ENCODE measurements at places on chromosomes 1 and 21.

DNA sequence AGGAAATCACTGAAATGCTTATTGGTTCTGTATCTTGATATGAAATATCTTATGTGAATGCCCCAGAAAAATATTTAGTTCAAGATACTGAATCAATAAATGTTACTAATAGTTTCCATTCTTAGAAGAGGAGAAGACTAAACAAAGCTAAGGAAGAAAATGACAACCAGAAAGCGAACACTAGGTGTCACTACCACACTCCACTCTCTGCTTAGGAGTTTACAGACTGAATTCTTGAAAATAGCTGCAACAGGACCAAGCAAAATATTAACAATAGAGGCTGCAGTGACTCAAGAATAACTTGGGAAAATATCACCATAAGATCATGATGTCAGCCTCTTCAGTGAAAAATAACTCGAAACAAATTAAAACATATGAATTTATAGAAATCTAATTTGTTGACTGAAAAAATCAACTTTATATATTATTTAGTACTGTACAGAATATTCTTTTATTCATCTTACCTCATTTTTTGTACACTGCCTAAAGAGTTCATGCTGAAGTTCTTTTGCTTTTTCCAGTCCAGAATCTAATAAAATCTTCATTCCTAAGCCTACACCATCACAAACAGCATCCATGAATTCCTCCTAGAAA, 61.6 kb downstream of the KIF14 start:
- DNase-seq: peak; percentile 61

DNA sequence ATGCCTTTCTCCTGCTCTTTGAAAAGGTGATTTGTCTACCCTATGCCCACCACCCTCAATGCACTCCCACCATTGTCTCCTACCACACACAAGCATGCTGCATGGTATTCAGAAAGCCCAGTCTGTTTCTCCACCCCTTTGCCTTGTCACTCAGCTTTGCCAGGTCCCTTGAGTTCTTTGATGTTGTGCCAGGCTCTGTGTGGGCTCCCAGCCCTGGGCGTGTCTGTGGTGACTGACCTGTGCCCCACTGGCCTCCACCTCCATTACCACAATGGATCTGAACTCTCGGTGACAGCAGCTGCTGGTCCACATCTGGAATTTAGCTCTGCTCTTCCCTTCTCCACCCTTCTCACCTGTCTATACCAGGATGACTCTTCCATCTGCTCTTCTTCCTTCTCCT, 34.9 kb downstream of the ATP2B4 start:
- no peak for DNase-seq

DNA sequence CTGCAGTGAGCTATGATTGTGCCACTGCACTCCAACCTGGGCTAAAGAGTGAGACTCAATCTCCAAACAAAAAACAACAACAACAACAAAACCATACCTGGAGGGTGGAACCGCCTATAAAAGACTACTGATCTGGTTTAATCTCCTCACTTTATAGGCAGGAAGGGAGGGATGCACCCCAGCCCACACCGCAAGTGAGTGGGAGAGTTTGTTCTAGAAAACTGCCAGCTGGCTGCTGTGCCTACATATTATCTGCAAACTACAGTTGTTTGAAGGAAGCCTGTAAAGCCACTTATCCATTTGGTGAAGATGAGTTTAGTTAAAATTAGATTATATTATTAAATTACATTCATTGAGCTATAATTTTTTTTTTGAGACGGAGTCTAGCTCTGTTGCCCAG, 9.1 kb upstream of the SRSF10 start:
- DNase-seq: no peak

- DNase-seq: no peak
These were observed 842.0 kb upstream of the ADAMTS5 start for GRCh38 chr21:27808923-27809322.

GRCh38 chr1:76613886-76614285, 253.4 kb upstream of the ST6GALNAC5 start:
- no peak for DNase-seq

GRCh38 chr1:8142955-8143629, 117.0 kb upstream of the ERRFI1 start:
- DNase-seq: no peak

DNA sequence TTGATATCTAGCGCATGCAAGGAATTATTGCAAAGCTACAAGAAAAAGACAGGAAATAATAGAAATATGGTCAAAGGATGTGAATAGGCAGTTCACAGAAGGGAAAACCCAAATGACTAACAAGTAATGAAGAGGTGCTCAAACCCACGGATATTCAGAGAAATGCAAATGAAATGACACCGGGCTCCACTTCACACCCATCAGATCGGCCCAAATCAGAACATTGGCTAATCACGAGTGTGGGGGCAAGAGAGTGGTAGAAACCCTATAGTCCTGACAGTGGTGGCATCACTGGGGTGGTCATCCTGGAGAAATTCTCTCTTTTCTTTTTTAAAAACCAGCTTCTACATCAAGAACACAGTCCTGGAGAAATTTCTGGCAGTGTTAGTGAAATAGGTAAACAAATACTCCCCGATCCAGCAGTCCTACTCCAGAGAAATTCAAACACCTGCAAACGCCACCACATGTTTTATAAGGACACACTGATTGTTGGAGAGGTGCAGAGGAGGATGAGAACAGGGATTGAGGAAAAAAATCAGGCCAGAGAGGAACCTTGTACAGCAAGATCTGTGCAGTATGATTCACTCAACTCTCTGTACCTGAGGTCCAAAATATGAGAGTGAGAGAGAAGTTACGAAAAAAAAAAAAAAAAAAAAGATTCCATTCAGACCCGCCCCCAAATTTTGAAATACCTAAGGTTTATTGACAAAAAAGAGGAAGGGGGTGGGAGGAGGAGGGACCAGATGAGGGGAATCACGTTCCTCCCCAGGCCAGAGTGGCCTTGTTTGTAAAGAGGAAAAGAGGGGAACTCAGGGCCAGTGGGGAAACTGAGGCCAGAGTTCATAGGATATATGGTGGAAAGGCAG, 9.2 kb upstream of the TNFRSF1B start:
- DNase-seq: no peak

GRCh38 chr1:28864695-28865094, 49.7 kb upstream of the EPB41 start:
- no peak for DNase-seq

DNA sequence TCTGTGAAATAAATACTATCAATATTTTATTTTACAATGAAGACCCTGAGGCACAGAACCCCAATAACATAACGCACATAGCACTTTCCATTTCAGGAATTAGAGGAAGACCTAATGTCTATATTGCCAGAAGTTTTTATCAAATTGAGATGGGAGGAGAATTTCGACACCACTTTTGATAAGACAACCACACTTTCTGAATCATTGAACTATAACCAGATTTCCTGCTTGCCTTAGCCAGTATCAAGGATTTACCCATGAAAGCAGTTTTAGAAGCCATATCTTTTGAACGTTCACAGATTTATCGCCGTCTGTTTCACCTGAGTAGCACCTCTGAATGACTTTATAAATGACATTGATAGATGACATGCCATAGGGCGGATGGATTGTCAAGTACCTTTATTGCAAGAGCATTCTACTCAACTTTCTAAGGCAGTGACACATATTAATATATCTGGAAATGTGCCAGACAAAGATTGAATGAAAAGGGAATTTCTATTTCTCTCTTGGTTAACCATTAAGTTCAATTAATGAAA, 768.4 kb downstream of the LTN1 start:
- DNase-seq: no peak

GRCh38 chr1:14777516-14778506, 179.3 kb downstream of the KAZN start:
- DNase-seq: no peak

GRCh38 chr21:31012133-31013089, 25.9 kb downstream of the KRTAP19-8 start:
- DNase-seq: no peak

DNA sequence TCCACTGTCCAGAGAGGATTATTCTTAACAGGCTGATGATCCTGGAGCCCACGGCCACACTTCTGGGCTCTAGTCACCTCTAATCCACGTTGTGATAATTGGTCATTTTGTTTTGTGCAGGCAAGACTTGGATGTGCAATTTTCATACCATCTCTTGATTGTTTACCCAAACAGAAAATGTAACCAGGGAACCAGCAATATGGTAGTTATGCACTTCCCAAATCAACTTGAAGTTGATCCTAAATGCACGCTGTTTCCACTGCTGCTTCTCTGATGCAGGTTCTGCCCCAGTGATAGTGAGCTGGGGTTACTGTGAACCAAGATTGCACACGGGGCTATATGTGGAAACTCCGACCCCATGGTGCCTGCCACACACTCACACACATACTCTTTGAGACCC, 14.7 kb upstream of the KCNJ15 start:
- DNase-seq: no peak

DNA sequence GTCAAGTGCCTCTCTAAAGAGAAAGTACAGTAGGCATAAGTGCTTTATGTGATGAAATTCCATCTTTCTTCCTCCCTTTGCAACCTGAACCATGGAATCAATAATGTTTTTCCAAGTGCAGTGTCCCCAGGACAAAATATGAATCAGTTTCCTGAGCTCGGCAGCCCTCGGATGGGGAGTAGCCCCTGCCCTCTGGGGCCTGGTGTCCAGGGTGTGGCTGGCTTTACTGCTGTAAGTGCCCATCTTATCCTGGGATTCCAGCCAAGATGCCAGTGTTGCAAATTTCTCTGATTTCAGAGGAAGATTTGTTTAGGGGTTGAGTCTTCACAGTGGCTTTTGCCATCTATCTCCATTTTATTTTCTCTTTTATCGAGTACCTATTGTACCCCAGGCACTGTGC, 40.5 kb upstream of the SRP9 start:
- no peak for DNase-seq

DNA sequence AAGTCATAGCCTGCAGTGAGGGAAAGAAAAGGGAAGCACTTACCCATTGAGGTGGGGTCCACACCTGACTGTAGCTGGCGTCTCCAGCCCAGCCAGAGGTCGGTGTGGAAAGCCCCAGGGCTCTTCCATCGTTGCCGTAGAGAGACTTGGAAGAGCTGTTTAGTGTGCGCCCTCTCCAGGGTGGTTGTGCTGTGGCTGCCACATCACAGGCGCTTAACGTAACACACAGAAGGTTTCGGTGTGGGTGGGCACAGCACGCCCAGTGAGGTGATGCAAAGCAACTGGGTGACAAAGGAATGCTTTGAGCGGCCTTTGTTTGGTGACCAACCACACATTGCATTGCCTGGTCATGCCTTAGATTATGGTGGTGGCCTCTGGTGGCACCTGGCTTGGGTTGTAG, 36.8 kb upstream of the KIF1B start:
- no peak for DNase-seq

DNA sequence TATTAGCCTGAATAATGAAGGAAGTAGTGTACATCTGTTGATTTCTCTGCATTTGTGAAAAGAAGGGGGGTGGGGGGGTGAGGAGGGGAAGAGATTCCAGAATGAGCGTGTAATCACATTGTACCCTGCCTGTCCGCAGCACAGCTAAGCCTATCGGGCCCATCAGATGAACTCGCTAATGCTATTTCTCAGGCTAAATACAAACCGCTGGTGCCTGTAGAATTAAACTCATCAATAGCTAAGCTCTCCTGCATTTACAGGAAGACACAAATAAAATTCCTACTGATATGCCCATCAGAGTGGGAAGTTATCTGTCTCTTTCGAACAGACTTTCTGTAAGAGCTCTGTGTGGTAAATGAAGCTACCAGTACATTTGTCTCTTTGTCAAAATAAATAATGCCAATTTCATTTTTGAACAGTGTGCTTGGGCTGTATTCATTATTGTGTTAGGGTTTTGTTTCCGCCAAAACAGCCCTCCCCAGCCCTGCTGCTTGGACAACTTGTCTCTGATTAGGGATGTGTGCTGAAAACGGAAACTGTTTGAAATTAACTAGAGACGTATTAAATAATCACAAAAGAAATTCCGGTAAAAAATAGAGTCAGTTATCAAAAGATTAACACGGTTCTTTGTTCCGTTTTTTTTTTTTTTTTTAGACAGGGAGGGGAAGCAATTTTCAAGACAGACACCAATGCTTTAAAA, 305.4 kb downstream of the TTLL7 start:
- DNase-seq: no peak

DNA sequence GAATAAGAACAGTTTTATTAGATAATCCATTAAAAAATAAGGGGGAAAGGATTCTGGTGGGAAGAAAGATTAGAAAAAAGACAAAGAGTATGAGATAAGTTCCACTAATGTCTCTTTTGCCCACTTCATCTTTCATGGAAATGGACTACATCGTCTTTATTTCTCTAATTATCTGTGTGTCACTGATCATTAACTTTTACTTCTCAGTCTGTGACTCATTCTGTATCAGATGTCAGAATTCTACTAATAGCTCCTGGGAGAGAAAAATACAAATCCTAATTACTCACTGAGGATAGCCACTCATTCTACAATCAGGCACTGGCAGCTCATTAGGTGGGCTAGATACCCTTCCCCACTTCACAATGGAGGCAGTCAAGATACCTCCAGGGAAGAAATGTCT, 41.7 kb downstream of the ILDR2 start:
- DNase-seq: no peak

DNA sequence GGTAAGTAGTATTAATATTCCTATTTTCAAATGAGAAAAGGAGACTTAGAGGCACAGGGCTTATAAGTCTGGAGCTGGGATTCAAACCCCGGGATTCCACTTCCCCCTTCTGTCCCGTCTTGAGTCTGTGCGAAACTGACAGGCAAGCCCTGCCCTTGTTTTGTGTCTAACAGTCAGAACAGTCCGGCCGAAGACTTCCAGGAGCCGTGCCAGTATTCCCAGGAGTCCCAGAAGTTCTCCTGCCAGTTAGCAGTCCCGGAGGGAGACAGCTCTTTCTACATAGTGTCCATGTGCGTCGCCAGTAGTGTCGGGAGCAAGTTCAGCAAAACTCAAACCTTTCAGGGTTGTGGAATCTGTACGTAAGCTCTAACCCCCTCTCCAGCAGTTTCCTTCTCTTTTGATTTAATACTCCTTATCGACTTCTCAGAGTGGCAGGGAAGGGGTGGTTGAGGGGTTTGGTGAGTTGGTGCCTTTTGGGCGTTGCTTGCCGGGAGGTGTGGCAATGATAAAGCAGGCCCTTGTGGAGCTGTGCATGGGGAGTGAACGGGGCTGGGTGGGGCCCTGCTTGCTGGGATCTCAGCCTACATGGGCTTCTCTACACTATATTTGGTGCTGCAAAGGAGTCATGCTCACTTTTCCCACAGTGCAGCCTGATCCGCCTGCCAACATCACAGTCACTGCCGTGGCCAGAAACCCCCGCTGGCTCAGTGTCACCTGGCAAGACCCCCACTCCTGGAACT, 29.4 kb downstream of the IL6R start:
- no peak for DNase-seq

DNA sequence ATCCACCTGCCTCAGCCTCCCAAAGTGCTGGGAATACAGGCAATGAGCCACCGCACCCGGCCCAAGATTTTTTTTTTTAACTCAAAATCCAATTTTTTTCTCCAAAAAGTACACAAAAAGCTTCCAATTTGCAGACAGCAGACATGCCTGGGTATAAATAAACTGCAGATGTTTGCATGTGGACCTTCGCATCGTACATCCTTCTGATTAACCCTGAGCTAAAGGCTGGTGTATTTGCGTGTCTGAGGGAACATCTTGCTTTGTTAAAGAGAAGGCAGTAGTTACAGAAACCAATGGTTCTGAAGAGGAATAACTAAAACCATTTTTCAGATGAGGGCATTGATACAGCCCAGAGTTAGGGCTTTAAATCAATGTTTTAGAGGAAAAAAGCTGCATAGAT, 12.7 kb downstream of the BCAR3 start:
- DNase-seq: no peak

GRCh38 chr21:32520875-32521735, 64.2 kb downstream of the TCP10L start:
- peak; percentile 55 for DNase-seq

- no peak for DNase-seq
These were observed 25.2 kb upstream of the AGO1 start for GRCh38 chr1:35857830-35858229.
